ENCODE measurements at places on chromosomes 6 and 20.

DNA sequence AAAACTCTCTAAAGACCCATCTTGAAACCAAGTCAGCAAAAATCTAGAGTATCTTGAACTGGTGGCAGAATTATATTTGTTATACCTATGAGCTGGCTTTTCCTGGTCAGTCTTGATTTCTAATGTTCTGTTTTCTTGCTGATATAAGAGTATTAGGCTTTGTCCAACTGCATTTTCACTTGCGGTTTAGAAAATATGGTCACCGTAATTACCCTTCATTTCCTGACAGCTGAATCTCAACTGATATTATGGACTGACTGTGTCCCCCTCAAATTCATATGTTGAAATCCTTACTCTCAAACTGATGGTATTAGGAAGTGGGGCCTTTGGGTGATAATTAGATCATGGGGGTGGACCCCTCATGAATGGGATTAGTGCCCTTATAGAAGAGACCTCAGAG is 72.1 kb downstream of the TXLNB start:
- no peak for DNase-seq

DNA sequence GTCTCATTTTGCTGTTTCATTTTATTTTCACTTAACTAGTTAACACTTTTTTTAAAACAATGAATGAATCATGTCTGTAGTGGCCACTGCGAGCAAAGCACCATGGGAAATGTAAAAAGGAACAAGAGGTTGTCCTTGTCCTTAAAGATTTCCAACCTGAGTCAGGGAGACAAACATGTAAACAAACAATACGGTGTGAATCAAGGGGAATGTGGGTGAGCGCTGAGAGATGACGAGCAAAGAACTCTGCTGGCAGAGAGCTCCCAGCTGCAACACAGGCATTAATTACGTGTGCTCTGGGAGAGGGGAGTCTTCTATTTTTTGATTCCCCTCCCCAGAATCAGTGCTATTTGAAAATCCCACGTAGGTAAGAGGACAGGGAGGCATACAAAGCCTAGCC is 84.3 kb downstream of the ATXN1 start:
- no peak for DNase-seq

DNA sequence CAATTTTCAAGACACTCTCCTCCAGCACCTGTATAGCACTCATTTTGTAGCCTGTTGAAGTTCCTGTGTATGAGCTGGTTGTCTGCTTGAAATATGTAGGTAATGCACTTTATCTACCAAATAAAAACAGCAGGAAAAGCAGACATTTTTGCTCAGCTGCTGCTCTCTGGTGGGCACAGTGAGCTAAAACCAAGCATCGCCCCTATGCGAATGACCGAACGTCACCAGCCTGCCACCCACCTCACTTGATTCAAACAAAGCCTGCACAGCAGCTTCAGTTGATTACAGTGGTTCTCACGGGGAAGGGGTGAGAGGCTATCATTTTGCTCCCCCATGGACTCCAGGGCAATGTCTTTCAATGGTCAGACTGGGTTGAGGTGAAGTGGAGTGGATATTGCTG is 185.7 kb downstream of the SASH1 start:
- no peak for DNase-seq

GRCh38 chr6:12152023-12152970 is 137.9 kb upstream of the EDN1 start:
- peak; percentile 3 for DNase-seq

GRCh38 chr20:58408603-58409246 is 19.7 kb downstream of the VAPB start:
- DNase-seq: no peak

- no peak for DNase-seq
Observed at GRCh38 chr6:105184921-105185320, 5.1 kb upstream of the POPDC3 start.

DNA sequence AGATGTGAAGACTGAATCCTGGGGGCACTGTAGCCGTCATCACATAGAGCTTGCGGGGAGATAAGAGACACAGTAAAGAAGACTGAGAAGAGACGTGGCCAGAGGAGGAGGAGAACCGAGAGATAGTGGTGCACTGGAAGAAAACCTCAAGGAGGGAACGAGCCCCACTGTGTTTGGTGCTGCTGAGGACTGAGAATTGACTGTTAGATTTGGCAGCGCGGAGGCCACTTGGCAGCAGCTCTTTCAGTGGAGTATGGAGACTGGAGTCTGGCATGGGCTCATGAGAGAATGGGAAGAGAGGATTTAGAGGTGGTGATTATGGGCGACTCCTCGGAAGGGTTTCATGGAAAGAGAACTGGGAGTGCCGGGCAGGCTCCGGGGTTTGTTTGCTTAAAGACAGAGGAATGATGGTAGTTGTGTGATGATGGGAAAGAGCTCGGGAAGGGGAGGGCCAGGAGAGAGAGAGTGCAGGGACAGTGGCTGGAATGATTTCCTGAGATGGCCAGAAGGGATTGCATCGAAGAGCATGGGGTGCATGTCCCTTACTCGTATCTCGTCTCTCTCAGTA is 18.0 kb downstream of the CDYL start:
- no peak for DNase-seq

- DNase-seq: peak; percentile 79
Observed at GRCh38 chr20:15252304-15252703, 914.9 kb upstream of the FLRT3 start.

Data from eye (tissue), 1 donor.